ENCODE measurements at places on chromosomes 6 and 20.

- no peak for DNase-seq
Measured at GRCh38 chr6:162262466-162263196, 464.9 kb downstream of the PRKN start.

DNA sequence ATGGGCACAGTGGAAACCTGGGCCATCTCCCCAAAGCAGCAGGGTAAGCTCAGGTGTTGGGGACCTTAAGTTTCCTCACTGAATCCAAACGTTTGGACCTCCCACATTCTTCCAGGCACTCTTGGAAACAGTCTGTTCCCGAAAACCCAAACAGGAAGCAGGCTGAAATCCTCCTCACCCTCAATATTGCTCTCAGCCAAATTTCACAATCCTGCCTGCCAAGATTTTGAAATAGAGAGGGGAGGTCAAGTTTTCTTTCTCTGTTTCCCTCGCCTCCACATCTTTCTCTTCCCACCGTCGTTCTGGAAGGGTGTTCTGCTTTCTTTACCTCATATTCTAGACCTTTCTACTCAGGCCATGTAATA lies 392.0 kb upstream of the SASH1 start:
- peak; percentile 3 for DNase-seq

- DNase-seq, result no peak
Measured at GRCh38 chr20:2690718-2691117, 1.9 kb upstream of the EBF4 start.

DNA sequence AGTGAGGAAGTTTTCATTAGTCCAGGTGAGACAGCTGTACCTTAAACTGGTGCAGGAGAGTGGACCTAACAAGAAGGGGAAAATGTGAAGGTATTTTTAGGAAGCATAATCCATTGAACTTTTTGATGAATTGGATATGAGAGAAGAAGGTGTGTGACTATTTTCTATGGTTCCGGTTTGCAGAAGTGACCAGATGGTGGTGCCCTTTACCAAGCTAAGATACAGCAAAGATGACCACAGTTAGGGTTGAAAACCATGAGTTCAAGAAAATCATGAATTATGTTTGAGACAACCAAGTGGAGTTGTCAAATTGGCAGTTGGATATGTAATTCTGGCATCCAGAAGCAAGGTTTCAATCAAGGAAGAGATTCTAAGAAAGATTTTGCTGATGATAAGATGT lies 61.9 kb upstream of the NRSN1 start:
- DNase-seq, result peak; percentile 60

- peak; percentile 41 for DNase-seq
Measured at GRCh38 chr20:34922654-34923381, 32.8 kb downstream of the GSS start.

DNA sequence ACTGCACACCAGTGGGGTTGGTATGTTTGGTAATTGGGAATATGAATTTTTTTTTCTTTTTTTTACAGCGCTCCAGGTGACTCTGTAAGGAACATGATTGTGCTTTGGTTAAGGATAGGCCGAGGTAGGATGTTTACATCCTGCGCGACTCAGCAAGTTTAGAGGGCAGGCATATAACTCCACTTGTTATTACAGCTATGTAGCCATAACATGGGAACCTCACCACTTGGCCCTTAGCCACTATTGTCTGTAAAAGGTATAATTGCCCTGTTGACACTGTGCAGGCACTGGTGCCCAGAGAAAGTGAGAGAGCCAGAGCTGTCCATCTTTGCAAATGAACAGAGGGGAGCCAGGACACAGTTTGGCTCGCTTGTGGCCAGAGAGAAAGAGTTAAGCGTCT lies 172.9 kb downstream of the MCHR2 start:
- DNase-seq, result no peak

DNA sequence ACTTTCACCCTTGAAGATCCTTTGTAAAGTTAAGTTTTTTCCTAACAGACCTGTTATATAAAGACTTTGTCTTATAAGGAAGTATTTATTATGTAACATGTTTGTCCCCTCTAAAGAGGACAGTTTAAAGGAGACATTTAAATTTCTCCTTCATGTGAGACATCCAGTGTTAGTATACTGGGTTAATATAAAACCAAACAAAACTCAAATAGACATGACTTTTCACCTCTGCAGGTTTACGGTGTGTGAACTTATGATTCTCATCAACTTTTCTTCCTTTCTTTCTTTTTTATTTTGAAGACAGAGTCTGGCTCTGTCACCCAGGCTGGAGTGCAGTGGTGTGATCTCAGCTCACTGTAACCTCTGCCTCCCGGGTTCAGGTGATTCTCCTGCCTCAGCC lies 17.4 kb upstream of the MPC1 start:
- no peak for DNase-seq

GRCh38 chr6:150978624-150979023 lies 113.1 kb downstream of the MTHFD1L start:
- DNase-seq, result no peak

GRCh38 chr6:170179616-170180324 lies 111.1 kb downstream of the DLL1 start:
- DNase-seq, result no peak

- DNase-seq, result no peak
Measured at GRCh38 chr6:12851123-12851695, 134.6 kb downstream of the PHACTR1 start.

DNA sequence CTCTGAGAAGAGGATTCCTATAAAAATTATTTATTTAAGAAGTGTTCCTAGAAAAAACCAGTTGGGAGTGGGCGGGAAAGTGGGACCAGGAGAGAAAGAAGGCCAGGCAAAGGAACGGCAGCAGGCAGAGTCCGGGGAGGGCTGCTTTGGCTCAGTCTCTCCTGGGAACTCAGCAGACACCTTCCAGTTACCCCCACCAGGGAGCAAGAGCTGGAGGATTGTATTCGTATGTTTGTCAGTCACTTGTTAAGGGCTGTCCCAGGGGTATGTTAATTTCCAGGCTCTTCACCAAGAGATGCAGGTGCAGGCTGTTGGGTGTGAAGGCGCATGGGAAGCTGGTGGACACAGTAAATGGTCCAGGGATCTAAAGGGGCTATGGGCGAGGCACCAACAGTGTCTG lies 53.0 kb upstream of the CHD6 start:
- DNase-seq, result no peak

DNA sequence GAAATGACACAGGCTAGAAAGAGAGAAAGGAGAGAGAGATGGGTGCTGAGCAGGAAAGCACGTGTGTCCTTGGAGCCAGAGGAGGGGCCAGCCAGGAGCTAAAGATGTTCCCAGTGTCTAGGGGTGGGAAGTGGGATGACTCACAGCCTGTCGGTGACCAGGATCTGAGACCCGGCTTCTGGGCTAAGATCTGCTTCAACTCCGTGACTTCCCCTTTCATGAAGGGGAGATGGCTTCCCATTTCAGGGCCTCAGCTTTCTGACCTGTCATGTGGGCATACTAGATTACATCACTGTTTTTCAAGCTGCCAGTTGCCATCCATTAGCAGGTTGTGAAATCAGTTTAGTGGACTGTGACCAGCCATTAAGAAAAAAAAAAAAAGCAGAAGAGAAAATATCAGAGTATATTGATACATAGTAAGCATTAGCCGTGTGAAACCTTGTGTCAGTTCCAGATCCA lies 5.4 kb downstream of the TGM3 start:
- DNase-seq, result no peak

GRCh38 chr6:90301816-90302215 lies 5.2 kb upstream of the BACH2 start:
- DNase-seq, result no peak

DNA sequence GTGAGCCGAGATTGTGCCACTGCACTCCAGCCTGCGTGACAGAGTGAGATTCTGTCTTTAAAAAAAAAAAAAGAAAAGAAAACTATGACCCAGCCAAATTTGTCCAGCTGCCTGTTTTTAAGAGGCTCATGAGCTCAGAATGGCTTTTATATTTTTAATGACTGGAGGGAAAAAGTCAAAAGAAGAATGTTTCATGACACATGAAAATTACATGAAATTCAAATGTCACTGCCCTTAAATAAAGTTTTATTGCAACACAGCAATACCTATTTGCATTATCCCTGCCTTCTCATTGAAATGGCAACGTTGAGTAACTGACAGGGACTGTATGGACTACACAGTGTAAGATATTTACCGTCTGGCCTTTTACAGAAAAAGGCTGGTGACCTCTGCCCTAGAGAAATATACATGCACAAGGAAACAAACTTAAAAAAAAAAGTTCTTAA lies 11.4 kb downstream of the SENP6 start:
- DNase-seq, result no peak

DNA sequence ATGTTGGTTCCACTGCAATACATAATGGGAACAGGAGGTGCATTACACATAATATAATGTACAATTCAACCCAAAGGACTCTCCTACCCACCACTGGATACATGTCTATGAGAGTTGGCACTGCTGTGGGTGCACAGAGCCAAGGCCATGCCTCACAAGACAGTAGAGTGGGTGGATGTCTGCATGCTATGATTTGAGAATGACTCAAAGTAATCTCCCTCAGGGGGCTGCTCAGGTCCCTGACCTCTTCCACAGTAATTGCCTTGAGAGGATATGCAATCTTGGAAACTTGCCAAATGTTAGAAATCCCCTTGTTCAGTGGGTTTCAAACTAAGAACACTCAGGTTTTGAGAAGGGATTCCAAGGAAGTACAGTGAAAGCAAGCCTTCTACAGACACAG lies 79.0 kb downstream of the ANKEF1 start:
- no peak for DNase-seq

DNA sequence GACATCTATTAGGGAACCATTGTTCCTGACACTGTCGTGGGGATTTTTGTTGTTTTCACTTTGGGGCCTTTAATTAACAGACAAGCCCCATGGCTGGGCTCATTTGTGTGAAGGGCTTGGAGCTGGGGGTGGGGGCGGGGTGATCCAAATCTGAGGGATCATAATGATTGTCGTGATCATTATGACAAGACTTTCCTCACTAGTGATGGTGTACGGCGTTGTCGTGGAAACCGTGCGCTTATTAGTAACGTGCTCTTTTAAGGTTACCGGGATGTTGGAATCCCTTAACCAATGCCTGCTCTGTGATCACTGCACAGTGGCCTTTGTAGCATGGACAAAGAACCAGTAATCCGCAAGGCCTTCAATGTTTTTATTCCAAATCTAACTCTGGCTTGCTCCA lies 18.6 kb downstream of the PDYN start:
- DNase-seq, result no peak

- no peak for DNase-seq
Measured at GRCh38 chr20:53606364-53606985, 12.8 kb upstream of the ZNF217 start.

GRCh38 chr20:52049001-52049731 lies 142.4 kb downstream of the ZFP64 start:
- DNase-seq, result no peak

DNA sequence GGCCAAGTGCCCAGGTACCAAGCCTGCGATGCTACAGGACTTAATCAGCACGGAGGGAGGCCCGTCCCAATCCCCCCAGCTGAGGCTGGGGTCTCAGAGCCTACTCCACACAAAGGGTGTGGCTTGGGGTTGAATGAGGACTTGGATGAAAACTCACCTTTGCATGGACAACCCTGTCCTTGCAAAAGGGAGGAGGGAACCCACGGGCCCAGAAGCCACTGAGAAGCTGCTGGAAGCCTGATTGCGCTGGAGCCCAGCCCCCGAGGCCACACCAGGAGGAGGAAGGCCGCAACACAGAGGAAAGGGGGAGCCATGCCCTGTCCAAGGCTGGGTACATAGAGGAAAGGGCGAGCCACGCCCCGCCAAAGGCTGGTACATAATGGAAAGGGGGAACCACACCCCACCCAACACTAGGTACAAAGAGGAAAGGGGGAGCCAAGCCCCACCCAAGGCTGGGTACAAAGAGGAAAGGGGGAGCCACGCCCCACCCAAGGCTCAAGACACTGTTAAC lies 158.8 kb downstream of the DLL1 start:
- no peak for DNase-seq

- DNase-seq, result no peak
Measured at GRCh38 chr20:30502670-30503069, 754.8 kb upstream of the DEFB115 start.
